ENCODE measurements at places on chromosomes 4 and X.

DNA sequence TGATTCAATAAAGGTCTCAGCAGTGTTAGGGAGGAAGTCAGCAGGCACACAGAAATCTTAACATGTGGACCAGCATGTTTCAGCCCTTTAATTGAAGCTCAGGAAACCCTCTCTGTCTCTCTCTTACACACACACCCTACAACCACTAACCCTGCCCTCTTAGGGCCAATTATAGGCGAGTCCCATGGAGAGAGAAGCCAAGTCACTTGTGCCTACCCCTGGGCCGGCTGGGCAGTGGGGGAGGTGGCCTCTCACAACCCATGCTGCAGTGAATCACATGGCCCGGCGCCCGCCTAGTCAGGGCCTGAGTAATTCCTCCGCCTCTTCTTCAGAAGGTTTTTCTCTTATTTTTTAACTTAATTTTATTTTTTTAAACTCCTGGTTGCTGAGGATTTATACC, 3.7 kb downstream of the FGD1 start:
- DNase-seq: no peak

DNA sequence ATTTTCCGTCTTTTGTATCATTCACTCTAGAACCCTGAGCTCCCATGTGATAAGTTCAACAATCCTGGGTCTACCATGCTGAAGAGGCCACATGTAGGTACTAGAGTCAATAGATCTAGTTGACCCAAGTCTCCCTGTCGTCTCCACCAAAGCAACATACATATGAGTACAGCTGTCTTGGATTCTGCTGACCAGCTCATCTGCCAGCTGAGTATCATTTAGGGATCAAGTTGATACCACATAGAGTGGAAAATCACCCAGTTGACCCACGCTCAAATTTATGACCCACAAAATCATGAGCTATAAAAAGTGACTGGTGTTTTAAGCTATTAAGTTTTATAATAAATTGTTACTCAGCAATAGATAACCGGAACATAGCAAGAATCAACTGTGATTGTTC, 61.8 kb downstream of the DMD start:
- DNase-seq: no peak

DNA sequence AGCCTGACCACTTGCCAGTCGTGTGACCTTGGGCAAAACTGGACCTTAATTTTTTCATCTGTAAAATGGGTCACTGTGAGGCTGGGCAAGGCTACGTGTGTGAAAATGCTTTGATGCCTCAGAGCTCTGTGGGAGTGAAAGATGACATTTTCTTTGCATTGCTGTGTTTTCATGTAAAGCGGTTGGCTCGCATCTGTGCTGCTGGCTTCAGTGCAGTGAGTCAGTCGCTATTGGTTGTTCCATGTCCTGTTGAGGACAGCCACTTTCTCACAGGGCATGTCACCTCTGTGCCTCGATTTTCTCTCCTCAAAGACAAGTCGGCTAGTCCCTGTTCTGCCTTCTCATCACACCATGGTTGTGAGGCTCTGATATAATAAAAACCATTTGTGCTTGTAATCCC, 4.4 kb downstream of the MTMR1 start:
- no peak for DNase-seq

- DNase-seq: no peak
Measured at GRCh38 chr4:40702137-40702799, 47.5 kb upstream of the NSUN7 start.

DNA sequence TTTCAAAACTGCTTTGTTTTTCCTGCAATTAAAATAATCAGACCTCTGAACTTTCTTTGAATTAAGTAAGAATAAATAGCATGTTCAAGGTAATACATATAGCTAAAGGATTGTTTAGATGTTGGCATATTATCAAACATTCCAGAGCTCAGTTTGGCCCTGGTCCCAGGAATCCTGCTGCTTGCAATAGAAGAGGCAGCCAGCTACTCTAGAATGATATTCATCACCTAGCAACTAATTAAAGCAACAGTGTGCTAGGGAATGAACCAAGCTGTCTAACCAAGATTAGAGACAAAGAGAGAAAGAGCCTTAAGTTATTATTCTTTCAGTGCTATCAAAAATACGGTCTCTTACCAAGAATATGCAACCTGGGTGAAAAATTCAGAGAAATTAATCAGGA, 460.9 kb downstream of the GABRG1 start:
- no peak for DNase-seq

DNA sequence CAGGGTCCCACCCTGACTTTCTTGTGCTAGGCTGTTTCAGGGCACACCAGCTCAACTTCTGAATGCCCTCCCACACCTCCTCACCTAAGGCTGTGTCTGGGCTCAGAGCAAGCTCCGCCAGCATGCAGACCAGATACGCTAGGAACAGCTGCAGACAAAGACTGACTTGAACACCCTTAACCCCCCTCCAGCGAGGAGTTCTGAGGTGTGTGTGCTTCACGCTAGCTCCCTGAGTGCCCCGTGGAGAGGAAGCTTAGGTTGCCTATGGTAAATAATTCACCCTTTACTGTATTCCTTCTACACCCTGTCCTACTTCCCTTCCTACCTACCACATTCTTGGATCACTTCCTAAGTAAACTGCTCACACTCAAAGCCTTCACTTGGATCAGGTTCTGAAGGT, 115.0 kb downstream of the VCX3B start:
- DNase-seq: no peak

GRCh38 chr4:123506011-123506695, 109.6 kb downstream of the SPRY1 start:
- DNase-seq: no peak
